Activated T-cell treated with anti-CD3 and anti-CD28 coated beads, Interleukin-2, amount 50 U/mL, for 72 hours (primary cell): ENCODE measurements at places on chromosomes 6 and 20. TPM values are rescaled to one million over a fixed set of nuclear protein-coding genes. Genes with fewer than 3 reads are reported as not detected.

DNA sequence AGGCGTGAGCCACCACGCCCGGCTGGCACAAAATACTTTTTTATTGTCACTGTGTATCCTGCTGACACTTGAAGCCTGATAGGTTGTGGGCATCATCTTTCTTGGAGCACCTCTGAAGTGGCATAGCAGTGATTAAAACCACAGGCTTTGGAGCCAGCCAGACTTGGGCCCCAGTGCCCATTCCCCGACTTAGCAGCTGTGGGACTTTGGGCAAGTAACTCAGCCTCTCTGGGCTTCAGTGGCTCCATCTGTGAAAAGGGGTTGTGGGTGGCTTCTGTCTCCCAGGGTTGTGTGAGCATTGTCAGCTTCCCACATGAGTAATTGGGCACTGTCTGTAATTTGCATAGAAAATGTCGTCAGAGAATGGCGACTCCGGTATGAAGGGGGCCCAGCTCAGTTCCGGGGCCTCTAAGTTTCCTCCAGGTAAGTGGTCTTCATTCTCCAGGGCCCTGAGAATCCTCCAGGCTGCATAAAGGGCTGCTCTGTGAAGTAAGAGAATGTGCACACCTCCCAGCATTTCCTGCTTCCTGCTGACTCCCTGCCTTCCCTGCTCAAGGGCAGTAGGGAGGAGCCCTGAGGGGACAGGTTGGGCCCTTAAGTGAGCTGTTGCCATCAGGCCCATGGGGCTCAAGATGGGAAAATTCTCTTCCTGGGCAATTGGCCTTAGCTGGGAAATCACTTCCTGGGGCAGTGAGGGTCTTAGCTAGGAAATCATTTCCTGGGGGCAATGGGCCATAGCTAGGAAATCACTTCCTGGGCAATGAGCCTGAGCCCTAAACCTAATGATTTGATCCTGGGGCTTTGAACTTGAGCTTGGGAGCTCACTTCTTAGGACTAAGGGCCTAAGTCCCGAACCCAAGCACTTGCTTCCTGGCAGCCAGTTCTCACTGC, 27.2 kb downstream of the ARHGAP40 start:
- peaks cover 2% of the 10 kb centered on the region for H3K27me3 ChIP-seq
- no peak for DNase-seq
- H3K36me3 ChIP-seq: no peaks in the 10 kb centered on the region
- no peak overlapping the region for H3K27ac ChIP-seq
- H3K4me3 ChIP-seq: no peak overlapping the region

GRCh38 chr20:40313730-40314129, 375.3 kb downstream of the MAFB start:
- H3K4me1 ChIP-seq: no peaks in the 10 kb centered on the region
- H3K36me3 ChIP-seq: no peaks in the 10 kb centered on the region
- DNase-seq: no peak
- no peak overlapping the region for H3K4me3 ChIP-seq

DNA sequence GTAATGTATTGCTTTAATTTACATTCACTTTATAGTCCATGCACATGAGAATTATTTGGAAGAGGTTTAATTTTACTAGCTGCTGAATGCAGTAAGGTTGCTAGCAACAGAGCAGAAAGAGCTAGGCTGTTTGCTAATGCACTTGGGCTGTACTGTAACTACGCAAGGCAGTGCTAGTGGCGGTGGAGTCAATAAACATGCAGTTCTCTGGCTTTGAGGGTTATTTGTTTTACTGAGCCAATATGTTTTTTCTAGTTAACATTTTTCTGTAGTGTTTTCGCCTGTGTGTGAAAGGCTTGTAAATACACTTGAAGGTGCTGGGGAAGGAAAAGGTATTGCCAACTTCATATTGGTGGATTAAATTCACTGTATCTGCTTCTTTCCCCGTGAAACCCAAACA, 112.8 kb downstream of the BTBD3 start:
- H3K4me1 ChIP-seq: no peaks in the 10 kb centered on the region
- H3K4me3 ChIP-seq: no peak overlapping the region
- no peaks in the 10 kb centered on the region for H3K36me3 ChIP-seq
- no peak for DNase-seq

DNA sequence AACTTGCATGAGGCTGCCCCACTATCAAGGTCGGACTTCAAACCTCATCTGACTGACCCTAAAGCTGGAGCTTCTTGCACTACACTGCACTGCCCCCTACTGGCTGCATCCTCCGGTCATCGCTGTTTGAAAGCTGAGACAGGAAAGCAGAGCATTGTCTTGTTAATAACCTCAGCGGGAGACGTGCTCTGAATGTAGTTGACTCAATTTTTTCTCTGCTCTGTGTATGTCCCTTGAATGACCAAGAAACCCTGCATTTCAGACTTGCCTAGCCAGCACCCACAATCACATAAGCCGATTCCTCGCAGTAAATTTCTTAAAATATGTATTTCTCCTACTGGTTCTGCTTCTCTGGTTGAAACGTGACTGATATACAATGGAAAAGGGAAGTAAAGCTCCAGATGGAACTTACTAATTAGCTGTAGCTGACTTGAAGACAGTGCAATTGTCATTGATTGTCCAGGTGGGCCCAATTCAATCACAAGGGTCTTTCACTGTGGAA, 27.8 kb downstream of the TCF21 start:
- no peak overlapping the region for H3K27ac ChIP-seq
- DNase-seq: peak; percentile 80
- no peaks in the 10 kb centered on the region for H3K36me3 ChIP-seq

DNA sequence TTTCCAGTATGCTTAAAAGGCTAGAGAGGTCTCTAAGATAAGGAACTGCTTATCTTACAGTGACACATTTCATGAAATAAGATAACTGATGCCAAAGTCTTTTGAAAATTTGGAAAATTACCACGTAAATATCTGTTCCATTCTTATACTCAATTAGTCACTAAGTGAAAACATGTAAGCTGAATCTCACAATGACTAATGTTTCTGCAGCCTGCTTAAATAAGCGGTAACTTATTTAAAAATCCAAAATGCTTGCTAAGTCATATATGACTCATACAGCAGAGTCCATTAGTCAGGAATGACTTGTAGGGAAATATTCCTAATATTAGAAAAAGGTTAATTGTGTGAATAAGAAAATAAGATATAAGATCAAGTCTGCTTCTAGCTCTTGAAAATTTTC, 27.8 kb upstream of the LGSN start:
- H3K4me1 ChIP-seq: peaks cover 5% of the 10 kb centered on the region
- H3K27ac ChIP-seq: no peak overlapping the region
- no peaks in the 10 kb centered on the region for H3K36me3 ChIP-seq
- H3K4me3 ChIP-seq: no peak overlapping the region

DNA sequence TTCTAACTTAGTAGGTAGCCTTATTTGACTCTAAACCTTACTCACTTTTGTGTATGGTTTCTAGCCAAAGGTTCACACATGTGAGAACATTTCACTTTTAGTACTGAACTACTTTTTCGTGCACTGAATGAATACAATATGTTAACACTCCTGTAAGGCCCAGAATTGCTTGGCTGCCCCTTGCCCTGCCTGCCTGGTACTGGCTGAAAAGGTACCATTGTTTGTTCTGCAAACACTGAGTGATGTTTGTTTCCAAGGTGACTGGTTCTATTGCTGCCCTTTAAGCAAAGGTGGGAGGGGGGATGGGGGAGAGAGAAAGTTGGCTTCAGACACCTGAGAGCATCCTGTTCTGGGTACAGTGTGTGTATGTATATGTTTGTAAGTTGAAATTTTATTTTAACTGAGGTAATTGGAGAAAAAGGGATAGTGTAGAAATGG, 31.2 kb downstream of the RREB1 start:
- no peaks in the 10 kb centered on the region for H3K27me3 ChIP-seq
- H3K27ac ChIP-seq: peak overlapping the region; percentile 79
- peak; percentile 46 for DNase-seq
- no peaks in the 10 kb centered on the region for H3K36me3 ChIP-seq
- peak overlapping the region; percentile 97 for H3K4me3 ChIP-seq
- H3K4me1 ChIP-seq: peaks cover 89% of the 10 kb centered on the region

The MAP3K5 gene
- total RNA-seq: 18.5 TPM

The RNF182 gene
- not detected for total RNA-seq
